Foreskin keratinocyte (primary cell): ENCODE measurements at places on chromosomes 11 and 22. TPM values are rescaled to one million over a fixed set of nuclear protein-coding genes. Genes with fewer than 3 reads are reported as not detected.

The FERMT3 gene
- polyA plus RNA-seq, result 0.42 and 0.62 TPM in 2 replicates

The ZNRF3 gene
- polyA plus RNA-seq, result 1.6 and 2.1 TPM in 2 replicates

The MS4A3 gene
- not detected in 2 replicates for polyA plus RNA-seq

The TENM4 gene
- polyA plus RNA-seq, result 1.3 and 1.7 TPM in 2 replicates

The USP2 gene
- 0.26 and 0.45 TPM in 2 replicates for polyA plus RNA-seq
